NCI-H2029 treated with DMSO at 0.1 percent for 48 hours (cell line): ENCODE measurements at places on chromosomes 4 and X.

GRCh38 chr4:132818091-132818490, 331.0 kb upstream of the PCDH10 start:
- DNase-seq, result peak; percentile 48

DNA sequence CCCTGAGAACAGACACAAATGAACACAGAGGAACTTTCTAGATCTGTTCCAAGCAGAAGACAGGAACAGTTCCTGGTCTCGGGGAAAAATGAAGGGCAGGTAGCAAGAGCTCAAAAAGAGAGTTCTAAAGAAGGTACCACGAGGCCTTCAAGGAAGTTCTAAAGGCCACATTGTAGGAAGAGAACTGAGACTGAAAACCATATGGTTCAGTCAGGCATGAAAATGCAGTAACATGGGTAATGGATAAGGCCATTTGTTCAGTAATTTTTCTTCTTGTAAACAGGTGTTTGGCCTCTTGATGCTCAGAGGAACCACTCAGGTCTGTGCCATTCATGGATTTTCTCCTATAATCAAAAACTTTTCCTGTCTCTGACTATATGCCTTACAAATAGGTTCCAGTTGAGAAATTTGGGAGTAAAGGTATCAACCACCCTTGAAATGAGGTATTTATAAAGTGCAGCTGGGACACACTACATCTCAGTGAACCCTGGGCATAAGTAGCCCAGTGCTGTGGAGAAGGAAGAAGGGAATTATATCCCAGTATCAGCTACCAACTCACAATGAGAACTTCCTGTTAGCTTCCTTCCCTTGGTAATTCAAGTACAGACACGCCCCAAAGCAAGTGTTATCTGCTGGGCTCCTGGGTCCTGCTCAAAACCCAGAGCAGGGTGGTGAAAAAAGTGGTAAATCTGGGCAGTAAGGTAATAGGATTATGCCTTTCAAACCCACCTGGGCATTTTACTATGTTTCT, 277.9 kb downstream of the KLHL13 start:
- no peak for DNase-seq

DNA sequence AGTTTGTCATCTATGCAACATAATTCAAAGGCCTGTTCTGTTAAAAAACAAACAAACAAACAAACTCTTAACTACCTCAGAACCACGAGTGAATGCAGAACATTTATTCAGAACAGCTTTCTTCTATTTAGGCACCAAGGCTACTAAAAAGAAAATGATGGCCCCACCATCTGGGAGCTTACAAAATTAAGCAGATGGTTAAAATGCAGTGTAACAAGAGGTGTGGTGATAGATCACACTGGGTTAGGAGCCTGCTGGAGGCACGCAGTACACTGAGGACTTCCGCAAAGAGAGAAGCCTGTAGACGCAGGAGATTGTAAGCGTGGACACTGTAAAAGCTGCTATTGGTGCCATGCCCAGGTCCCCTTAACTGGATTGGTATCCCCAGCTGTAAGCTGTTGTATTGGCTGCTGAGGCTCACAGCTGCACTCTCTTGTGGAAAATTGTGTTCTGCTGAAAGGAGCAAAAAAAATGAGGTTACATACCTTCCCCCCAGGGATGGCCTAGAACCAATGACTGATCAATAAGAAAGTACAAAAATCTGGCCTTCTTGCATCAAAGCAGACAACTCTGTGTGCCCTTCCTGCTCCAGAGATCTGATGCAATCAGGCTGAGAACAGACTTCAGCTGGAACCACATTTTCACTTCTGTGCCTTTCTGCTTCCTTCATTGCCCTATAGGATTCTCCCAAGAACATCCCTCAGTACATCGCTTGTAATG, 60.0 kb downstream of the SHROOM3 start:
- no peak for DNase-seq

- no peak for DNase-seq
These were observed 81.8 kb upstream of the TEX13A start for GRCh38 chrX:105302246-105302645.

DNA sequence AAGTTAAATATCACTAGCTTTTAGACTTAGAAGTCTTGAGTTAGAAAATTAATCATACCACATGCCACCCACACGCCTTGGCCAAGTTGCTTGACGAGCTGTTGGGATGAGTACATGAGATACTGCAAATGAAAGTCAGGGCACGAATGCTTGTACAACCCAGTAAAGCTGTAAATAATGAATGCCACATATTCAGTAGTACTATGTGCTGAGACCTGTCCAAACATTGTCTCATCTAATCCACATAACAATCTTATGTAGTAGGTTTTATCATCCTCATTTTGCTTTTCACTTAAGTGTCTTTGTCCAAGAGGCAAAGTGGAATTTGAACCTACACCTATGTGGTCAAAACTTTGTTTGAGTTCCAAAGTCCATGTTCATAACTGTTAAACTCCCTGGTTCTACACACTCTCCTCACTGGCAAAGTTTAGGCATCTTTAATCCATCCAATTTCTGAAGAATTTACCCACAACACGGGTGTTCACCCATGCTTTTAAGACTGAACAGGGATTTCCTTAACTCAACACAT, 74.1 kb downstream of the LDB2 start:
- DNase-seq, result no peak

DNA sequence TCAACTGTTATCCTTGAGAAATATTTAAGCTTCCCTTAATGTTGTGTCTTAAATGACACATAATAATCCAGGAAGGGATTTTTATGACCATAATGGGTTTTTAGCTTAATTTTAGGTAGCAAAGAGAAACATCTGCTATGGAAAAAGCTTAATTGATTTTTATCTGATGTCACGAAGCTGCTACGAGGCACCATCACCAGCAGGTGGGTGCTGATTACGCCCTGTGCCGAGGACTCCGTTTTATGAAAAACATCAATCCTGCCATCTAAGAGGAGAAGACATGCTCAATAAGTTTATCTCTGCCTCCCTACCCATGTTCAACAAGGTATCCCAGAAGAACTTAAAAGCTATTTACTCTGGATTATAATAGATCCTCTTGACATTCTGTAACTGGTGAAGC, 280.6 kb upstream of the ZFP42 start:
- DNase-seq, result no peak

DNA sequence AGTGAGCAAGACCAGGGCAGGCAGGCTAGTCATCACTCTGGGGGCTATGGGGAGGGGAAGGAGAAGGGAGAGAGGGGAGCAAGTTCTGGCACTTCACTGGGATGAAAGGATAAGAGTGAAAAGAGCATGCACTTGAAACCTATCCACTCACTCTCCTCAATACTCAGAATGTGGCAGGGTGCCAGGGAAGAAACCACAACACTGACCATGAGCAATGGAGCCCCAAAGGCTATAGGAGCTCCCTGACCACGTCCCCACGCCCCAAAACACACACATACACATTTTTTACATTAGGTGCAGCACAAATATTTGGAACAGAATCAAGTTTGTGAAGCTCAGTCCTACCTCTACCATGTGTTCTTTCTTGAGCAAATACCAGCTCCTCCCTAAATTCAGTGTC, 132.2 kb downstream of the IDS start:
- no peak for DNase-seq

GRCh38 chr4:85113706-85114105, 147.2 kb upstream of the WDFY3 start:
- no peak for DNase-seq

DNA sequence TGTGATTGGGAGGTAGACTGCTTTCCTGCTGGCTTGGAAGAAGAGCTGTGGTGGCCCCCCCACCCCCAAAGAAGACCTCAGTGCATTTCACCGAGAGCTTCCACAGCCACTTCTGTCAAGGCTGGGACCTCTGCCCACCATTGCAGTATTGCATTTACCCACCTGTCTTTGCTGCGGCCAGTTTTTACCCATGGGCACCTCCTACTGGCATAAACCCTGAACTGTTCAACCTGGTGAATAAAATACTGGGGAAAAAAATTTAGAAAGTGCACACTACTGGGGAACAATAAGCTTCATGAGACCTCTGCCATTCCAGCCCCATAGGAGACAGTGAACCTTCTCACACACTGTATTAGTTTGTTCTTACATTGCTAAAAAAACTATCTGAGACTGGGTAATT, 40.3 kb downstream of the ARFIP1 start:
- no peak for DNase-seq

DNA sequence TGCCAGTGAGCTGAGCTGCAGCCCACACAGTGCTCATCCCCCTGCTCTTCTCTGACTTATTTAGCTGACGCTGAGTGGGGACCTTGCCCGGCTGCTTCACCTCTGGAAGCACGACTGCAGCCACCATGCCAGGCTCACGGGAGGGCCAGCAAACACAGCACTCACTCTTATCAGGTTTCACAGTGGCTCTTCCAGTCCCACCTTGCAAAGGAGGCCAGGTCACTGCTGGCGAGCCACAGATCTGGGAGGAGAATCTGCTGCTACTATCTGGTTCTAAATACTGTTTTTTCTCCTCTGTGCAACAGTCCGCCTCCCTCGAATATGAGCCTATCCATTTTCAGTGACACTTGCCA, 6.7 kb upstream of the SPON2 start:
- peak; percentile 14 for DNase-seq

DNA sequence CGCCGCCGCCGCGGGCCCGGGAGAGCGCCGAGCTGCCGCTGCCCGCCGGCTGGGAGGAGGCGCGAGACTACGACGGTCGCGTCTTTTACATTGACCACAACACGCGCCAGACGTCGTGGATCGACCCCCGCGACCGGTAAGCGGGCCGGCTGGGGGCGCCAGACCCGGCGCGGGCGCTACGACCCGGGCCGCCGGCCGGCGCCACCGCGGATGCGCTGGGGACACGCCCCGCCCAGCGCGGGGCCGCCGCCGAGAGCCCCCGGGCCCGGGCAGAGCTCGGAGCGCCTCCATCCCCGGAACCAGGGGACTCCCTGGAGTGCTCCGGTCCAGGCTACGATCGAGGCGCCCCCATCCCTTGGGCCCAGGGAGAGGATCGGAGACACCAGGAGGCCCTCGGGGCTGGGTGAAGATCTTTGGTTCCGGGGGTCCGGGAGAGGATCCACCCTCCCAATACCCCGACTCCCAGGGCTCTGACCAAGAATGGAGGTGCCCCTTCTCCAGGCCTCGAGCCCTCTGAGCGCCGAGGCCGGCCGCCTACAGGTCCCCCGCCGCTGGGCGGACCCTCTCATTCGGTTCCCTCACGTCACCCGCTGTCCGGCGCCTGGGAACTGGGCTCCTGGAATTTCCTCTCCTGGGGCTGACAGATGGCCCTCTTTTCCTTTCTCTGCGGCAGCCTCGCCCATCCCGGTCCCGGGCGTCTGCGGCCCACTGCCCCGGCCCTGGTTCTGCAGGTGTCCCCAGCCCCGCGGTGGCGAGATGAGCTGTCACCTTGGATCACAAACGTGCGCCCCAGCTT, 48.8 kb downstream of the CLDN34 start:
- no peak for DNase-seq

GRCh38 chr4:55087009-55087912, 38.1 kb downstream of the KDR start:
- no peak for DNase-seq

DNA sequence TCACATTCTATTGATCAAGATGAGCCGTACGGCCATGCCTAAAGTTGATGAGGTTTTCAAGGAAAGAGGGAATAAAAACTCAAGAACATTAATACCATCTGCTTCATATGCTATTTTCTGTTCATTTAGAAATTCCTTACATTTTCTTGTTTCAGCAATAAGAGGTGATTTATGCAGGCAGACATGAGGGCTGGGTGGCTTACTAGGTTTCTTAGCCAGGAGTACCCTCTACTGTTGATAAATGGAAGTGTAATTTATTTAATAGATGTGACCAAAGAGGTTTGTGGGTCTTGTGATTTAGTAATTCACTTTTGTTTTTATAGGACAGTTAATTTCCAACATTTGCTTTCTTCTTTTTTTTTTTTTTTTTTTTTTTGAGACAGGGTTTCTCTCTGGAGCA, 6.4 kb upstream of the SMIM9 start:
- DNase-seq, result peak; percentile 34

- no peak for DNase-seq
These were observed 164.0 kb downstream of the SH3KBP1 start for GRCh38 chrX:19723427-19723826.

DNA sequence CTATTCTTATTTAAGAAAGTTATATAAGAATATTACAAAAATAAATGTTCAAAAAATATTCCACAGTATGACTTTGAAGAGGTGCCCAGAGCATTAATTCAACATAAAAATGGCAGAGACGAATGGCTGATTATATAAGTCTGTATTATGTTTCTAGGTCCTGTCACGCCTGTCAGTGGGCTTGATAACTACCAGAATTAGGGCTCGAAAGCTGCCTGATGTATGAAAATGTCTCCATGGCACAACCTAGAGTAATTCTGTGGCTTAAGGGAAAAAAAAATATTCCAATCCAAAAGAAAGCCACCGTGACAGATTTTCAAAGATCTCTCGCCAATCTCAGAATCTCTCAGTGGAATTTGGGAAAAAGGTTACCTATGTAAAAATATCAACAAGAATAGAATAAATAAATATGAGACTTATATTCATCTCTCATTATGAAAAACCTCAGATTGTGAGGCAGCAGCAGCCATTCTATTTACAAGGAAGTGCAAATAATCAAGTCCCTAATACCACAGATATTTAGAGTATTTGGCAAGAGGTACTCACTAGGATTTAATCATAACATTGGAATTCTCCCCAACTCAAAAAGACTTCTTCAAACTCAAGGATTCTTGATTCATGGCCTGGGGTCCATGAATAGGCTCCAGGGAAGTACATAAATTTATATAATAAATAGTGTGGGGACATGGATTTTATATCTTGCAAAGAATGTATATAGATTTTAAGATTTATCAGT, 489.1 kb upstream of the INTU start:
- DNase-seq, result no peak
